Umbilical cord (tissue), 2 donors: ENCODE measurements at places on chromosomes 11 and 22.

DNA sequence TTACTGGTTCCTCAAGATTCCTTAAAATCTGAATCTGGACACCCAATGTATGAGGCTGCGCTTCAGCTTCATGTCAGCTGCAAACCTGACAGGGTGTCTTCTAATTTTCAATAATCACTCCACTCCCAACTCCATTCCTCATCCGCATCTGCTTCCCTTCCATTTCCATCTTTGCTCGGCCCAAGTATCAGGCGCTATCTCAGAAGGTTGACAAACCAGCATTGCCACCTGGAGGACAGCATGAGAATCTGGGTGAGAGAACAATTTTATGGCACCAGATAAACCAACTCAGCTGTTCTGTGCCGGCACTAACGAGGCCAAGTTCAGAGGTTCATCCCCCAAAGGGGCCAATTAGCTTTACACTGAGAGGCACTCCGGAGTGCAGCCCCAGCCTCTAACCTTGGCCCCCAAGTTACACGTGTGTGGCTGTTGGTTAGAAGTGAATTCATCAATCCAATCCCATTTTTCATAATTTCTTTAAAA lies 79.1 kb upstream of the LMO2 start:
- DNase-seq: peak; percentile 75

DNA sequence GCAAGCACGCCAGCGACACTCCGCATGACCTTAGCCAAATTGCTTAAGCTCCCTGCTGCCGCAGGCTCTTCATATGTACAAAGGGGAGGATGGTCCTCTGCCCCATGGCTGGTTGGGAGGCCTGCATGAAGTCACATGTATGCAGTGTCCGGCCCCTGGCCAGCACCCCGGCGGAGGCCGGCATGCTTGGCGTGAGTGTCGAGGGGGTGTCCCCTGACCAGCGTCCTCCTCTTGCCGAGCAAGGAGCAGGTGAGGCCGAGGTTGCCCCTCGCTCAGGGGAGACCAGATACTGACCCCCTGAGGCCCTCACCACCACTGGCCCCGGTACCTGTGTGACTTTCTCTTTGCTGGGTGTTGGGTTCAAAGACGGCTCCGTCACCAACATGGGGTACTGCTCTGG lies 50.2 kb downstream of the DHCR7 start:
- DNase-seq: no peak

GRCh38 chr22:22752199-22752555 lies 107.8 kb downstream of the GGTLC2 start:
- DNase-seq: no peak

GRCh38 chr11:42315267-42315666 lies 855.8 kb upstream of the LRRC4C start:
- no peak for DNase-seq

DNA sequence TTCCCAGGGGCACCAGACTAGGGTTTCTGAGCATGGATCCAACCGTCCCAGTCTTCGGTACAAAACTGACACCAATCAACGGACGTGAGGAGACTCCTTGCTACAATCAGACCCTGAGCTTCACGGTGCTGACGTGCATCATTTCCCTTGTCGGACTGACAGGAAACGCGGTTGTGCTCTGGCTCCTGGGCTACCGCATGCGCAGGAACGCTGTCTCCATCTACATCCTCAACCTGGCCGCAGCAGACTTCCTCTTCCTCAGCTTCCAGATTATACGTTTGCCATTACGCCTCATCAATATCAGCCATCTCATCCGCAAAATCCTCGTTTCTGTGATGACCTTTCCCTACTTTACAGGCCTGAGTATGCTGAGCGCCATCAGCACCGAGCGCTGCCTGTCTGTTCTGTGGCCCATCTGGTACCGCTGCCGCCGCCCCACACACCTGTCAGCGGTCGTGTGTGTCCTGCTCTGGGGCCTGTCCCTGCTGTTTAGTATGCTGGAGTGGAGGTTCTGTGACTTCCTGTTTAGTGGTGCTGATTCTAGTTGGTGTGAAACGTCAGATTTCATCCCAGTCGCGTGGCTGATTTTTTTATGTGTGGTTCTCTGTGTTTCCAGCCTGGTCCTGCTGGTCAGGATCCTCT lies 709 bp downstream of the MRGPRX4 start:
- no peak for DNase-seq

DNA sequence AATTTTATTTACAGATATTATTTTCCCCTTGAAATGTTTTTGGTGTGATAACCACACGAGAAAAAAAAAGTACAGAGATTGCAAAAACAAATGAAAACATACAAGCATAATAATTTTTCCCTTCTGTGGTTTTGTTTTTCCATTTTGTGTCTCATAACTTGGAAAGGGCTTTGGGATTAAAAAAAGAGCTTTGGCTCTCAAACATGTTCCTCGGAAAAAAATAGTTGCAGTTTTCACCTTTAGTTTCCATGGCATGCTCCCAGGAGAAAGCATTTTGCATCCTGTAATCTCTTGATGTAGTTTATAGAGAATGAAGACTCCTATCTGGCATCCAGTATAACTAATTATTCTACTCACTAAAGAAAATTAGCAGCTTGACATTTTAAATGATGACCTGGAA lies 362.1 kb upstream of the PDGFD start:
- no peak for DNase-seq

DNA sequence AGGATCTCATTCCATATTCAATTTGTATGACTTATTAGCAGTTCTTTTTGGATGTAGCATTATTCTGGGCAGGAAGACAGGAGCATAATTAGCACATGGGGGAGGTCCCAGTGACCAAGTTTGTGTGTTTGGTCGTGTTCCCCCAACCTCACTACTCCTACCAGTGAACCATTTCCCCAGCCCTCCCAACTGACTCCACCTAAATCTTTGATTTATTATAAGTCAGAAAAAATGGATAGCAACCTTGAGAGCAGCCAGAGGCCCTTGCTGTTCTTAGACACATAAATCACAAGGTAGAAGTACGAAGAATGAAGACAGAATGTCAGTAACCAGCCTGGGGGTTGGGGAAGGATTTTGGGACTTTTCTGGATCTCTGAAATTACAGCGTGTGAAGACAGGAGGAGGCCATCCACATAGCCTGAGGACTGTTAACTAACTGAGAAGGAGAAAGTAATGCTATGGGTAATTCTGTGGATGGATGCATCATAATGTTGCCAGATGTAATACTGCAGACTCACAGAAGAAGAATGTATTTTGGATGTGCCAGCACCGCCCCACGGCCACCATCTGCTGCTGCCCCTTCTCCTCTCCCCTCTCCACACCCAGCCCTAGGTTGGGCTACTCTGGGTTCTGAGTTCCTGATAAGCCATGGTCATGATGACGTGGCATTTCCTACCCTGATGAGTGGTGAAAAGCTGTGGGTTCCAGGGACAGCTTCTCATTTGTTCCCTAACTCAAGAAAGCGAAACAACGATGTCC lies 124.3 kb upstream of the TTC12 start:
- DNase-seq: peak; percentile 60

DNA sequence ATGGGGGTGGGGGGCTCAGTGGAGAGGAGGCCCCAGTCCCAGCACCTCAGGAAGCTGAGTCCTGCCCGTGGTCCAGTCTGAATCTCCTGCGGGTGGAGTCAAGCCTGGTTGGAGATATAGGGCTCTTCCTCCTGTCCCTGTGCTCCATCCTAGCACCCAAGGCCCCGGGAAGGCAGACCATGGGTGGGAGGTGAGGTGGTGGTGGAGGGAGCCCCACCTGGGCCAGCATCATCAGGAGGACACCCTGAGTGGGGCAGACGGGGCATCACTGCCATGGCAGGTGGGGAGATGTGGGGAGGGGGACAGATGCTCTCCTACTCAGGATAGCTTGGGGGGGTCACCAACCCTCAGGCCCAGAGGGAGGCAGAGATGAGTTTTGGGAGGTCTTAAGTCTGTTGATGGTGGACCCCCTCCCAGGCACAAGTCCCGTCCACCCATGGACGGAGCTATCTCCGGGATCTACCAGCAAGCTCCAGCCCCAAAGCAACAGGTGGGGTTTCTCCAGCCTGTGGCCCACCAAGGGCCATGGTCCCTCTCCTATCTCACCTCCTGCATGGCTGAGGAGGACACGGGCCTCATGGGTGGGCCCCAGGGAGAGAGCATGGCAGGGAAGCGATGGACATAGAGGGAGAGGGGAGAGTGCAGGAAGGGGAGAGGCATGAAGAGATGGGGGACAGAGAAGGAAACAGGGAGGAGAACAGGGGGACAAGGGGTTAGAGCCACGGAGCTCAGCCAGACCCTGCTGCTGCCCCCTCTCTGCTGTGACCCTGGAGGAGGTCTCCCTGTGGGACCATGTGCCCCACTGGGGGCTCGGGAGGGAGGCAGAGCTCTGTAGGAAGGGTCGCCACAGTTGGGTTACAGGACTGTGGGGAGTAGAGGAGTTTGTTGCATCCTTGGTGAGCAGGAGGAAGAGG lies 1.3 kb downstream of the MRGPRE start:
- DNase-seq: no peak

DNA sequence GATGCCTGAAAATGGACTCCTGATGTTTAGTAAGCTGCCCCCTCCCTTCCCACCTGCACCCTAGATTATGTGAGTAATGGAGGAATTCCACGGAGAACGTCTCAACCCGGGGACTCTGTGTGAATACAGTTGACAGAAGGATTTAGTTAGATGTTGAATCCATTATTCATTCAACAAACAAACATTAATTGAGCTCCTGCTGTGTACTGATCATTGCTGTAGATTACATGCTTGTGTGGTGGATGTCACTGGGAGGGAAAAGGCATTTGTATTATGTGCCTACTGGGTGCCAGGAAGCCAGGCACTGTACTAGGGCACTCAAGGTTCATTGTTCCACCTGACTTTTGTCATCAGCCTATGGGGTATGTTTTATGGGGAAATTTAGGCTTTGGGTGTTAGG lies 22.9 kb upstream of the CRYBB3 start:
- no peak for DNase-seq

DNA sequence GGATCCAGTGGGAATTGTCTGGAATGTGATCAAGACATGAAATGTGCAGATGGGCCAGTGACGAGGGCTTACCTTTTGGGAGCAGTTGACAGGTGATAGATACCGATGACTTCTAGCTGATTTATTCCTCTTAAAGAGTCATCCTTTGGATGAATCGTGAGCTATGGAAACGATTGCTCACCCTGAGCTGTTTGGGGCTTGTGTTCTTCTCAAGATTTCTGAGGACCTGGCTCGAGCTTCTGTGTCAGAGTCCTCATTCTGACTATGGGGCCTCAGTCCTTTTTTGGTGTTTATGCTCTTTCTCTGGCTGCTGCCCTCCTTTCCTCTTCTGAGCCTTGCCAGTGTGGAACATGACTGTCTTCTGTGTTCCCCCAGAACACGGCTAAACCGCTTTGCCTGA lies 11.9 kb upstream of the AMPD3 start:
- DNase-seq: no peak

GRCh38 chr11:67664696-67665540 lies 9.5 kb downstream of the ALDH3B2 start:
- no peak for DNase-seq

GRCh38 chr22:39967996-39968972 lies 8.1 kb downstream of the TMA7B start:
- DNase-seq: no peak

DNA sequence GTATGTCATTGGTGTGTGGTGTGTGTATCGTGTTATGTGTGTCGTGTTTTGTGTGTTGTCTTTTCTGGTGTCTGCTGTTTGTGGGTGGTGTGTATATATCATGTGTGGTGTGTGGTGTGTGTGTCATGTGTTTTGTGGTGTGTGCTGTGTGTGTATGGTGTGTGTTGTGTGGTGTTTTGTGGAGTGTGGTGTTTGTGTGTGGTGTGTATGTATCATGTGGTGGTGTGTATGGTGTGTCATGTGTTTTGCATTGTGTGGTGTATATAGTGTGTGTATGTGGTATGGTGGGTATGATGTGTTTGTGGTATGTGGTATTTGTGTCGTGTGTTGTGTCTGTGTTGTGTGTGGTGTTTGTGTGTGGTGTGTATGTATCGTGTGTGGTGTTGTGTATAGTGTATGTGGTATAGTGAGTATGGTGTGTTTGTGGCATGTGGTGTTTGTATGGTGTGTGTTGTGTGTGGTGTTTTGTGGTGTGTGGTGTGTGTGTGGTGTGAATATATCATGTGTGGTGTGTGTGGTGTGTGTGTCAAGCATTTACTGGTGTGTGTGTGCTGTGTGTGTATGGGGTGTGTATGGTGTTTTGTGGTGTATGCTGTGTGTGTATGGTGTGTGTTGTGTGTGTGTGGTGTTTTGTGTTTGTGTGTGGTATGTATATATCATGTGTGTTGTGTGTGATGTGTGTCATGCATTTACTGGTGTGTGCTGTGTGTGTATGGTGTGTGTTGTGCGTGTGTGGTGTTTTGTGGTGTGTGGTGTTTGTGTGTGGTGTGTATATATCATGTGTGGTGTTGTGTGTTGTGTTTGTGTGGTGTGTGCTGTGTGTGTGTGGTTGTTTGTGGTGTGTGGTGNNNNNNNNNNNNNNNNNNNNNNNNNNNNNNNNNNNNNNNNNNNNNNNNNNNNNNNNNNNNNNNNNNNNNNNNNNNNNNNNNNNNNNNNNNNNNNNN lies 12.7 kb downstream of the PIM3 start:
- DNase-seq: no peak

GRCh38 chr11:10931761-10932670 lies 74.2 kb upstream of the ZBED5 start:
- DNase-seq: no peak

DNA sequence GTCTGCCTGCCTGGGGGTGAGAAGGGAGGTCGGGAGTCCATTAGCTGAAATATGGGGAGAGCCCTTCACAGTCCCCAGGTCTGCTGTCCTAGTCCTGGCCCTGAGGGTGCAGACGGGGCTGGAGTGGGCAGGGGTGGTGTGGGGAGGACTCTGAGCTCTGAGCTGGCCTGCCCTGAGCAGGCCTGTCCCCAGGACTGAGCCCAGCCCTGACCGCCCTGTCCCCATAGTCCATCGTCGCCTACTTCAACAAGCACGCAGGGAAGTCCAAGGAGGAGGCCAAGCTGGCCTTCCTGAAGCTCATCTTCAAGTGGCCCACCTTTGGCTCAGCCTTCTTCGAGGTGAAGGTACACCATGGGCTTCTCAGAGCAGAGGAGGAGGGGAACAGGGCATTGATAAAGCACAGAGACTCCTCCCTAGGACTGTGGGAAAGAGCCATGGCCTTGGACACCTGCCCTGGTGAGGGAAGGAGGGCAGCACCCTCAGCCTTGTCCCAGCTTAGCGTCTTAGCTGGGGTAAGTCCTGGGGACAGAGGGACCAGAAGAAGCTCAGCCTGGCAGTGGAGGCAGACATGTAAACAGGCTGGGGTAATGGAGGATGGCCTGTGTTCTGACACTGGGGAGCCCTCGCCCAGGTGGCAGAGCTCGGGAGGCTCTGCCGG lies 83.7 kb downstream of the MYO7A start:
- DNase-seq: no peak
